Stimulated activated CD8-positive, alpha-beta memory T cell treated with anti-CD3 and anti-CD28 coated beads, Interleukin-4, amount 100 ng/mL, for 1 hour (primary cell): ENCODE measurements at places on chromosomes 6 and 20.

GRCh38 chr20:60046011-60046413 is 87.8 kb downstream of the CDH26 start:
- DNase-seq = no peak

GRCh38 chr6:148700741-148701311 is 46.0 kb upstream of the UST start:
- no peak for DNase-seq

GRCh38 chr6:15736297-15736696 is 73.5 kb upstream of the DTNBP1 start:
- no peak for DNase-seq

DNA sequence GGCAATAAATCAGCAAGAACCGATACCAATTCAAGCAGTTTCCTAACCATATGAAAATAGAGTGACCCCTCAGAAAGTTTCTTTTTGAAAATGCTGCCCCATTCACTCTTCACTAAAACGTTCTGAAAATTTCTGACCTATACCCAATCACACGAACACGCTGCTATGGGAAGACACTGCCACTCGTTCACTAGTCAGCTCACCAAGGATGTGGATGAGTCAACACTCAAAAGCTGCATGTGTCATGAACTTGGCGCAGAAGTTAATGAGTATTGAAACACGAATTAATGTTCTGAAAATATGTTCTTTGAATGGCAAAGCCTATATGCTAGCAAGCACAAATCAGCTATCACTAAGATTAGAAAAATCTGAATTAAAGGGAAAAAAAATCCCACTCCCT is 84.2 kb downstream of the PREP start:
- DNase-seq = no peak

GRCh38 chr6:108748959-108749358 is 99.3 kb upstream of the ARMC2 start:
- no peak for DNase-seq

DNA sequence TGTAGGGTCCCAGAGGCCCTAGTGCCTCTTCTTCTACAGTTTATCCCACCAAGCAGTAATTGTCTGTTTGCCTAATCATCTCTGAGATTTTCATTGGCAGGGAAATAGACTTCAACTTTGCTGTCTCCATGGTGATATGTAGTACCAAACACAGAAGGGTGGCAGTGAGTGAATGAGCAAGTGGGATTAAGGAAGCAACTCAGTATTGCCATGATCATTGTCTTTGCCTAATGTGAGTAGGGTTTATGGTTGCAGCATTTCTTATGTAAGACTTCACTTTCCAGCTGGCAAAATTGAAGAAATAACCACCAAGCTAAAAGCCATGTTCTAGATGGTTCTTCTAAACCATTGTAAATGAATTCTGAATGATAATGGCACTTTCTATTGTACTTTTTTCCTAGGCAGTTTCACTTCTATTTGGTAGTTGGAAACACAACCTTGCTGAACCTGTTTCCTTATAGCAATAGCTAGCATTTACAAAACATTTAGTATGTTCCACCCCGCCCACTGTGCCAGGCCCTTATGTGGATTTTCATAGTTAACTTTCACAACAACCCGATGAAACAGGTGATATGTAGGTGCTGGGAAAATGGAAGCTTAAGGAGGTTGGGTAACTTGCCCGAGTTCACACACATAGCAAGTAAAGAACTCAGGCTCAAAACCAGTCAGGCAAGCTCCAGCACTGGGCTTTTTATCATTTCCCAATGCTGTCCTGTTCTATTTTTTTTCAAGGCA is 32.0 kb downstream of the ZC2HC1B start:
- DNase-seq = no peak

DNA sequence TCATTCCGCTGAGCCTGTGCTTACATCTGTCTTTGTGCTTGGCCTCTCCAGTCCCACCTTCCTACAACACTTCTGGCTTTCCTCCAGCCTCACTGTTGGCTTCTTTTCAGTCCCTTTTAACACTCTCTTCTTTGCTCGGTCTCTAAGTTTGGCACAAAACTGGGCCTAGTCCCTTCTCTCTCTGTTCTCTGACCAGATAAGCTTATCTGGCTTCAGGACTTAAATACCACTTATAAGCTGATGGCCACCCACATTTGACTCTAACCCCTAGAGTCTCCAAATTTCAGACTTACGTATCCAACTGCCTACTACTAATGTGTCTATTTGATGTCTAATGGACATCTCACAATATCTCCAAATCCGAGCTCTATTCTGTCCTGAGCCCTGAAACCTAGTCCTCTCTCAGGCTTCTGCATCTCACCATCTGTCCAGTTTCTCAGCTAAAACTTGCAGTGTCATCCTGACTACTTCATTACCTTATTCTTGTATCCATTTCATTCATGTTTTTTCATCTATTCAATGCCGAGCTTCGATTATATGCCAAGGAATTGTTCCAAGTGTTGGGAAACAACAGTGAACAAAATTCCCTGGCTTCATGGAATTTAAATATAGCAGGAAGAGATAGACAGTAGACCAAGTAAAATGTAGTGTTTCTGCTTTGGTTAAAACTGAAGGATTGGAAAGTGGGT is 40.1 kb downstream of the TBPL1 start:
- DNase-seq = no peak

DNA sequence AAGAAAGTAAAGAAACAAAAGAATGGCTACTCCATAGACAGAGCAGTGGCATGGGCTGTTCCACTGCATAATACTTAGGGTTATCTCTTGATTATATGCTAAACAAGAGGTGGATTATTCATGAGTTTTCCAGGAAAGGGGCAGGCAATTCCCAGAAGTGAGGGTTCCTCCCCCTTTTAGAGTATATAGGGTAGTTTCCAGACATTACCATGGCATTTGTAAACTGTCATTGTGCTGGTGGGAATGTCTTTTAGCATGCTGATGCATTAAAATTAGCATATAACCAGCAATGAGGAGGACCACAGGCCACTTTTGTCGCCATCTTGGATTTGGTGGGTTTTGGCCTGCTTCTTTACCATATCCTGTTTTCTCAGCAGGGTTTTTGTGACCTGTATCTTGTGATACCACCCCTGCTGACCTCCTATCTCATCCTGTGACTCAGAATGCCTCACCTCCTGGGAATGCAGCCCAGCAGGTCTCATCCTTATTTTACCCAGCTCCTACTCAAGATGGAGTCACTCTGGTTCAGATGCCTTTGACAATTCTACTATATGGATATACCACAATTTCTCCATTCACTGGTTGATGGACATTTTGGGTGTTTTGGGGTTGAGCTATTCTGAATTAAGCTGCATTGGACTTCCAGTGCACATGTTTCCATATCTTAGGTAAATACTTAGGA is 280.6 kb downstream of the FARS2 start:
- DNase-seq = no peak

GRCh38 chr6:16624636-16625290 is 136.5 kb downstream of the ATXN1 start:
- no peak for DNase-seq

- no peak for DNase-seq
Measured at GRCh38 chr6:3527651-3527977, 70.8 kb upstream of the SLC22A23 start.

DNA sequence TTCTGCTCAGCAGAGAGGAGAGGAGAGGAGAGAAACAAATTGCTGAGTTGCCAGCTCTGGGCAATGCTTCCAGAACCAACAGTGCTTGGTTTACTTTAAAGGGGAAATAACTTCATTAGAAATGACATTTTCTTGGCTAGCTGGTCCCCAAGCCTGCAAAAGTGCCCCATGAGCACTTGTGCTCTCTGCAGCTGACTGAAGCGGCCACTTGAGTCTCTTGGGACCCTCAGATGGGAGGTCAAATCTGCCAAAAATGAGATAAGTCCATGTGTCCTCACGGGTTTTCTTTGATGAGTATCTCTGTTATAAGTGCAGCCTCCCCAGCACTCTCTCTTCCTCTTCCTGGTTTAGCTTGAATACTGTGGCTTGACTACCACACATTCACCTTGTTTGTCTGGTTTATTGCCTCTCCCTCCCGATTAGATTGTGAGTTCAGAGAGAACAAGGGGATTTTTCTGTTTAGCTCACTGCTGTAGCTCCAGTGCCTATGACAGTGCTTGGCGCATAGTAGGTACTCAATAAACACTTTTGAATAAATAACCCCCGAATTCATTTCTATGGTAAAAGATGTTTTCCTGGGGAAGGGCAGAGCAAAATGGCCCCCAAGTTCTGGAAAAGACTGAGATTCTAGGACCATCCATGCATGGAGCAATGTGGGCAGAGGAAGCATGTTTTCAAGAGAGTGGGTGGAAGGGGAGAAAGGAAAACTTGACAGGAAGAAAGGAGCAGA is 7.0 kb upstream of the RIN2 start:
- DNase-seq = no peak

DNA sequence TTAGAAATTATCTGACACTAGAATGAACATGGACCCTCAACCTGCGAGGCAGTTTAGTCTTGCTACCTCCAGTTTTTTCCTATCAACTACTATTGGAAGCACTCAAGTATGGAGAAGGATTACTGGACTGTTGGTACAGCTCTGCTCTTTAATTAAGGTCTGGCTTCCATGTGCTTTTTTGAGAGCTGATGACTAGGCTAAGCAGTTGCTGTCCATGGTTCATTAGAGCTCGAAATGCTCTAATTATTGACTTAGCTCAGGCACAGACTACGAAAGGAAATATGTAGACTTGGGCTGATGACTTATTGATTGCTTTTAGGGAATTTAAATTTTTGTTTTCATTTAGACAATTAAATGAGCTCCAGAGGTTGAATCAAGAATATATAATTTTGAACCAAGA is 1281.6 kb downstream of the HACE1 start:
- DNase-seq = no peak

- no peak for DNase-seq
Measured at GRCh38 chr6:119241111-119241465, 108.5 kb downstream of the MAN1A1 start.

- no peak for DNase-seq
Measured at GRCh38 chr6:158020272-158020711, 38.6 kb downstream of the SYNJ2 start.
